ENCODE measurements at places on chromosomes 5 and 9. TPM values are rescaled to one million over a fixed set of nuclear protein-coding genes. Genes with fewer than 3 reads are reported as not detected.

ACER2 gene
- polyA plus RNA-seq, result 0.73 TPM

TOR1A gene
- polyA plus RNA-seq, result 9.8 TPM

QRFP gene
- polyA plus RNA-seq, result 0.08 TPM

AGXT2 gene
- not detected for polyA plus RNA-seq

CPLANE1 gene
- polyA plus RNA-seq, result 1.5 TPM

C1QTNF3 gene
- polyA plus RNA-seq, result 5.0 TPM

STK32A gene
- 0.04 TPM for polyA plus RNA-seq

Measured in esophagus (tissue), 2 donors.